ENCODE measurements at places on chromosomes 13 and 19.

GRCh38 chr13:23889615-23890607 lies 711 bp upstream of the MIPEP start:
- peak; percentile 58 for DNase-seq

DNA sequence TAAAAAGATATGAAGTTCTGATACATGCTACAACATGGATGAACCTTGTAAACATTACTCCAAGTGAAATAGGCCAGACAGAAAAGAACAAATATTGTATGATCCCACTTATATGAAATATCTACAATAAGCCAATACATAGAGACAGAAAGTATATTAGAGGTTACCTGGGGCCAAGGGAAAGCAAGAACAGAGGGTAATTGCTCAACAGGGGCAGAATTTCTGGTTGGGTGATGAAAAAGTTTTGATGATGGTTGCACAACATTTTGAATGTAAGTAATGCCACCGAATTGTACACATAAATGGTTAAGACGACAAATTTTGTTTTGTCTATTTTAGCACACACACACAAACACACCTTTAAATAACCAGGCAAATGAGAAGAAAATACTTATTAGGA lies 268.4 kb downstream of the FOXO1 start:
- no peak for DNase-seq

DNA sequence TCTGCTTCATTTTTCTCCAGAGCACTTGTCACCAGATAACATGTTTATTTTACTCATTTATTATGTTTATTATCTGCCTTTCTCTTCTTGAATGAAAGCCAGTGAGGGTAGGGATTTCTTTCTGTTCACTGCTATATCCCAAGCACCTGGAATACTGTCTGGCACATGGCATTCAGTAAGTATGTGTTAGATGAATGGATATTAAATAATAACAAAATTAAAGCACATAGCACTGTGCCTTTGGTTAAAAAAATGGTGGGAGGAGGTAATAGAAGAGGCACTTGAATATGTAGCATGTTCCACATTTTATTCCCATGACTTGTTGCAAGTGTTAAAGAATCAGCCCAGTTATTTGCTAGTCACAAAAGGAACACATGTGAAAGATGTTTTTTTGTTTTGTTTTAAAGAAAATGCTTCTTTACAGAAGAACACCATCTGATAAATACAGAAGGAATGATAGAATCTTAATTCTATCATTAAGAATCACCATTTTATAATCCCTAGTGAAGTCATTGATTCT lies 151.0 kb downstream of the DLEU7 start:
- DNase-seq: no peak

- peak; percentile 60 for DNase-seq
These were observed 36.8 kb downstream of the NFIX start for GRCh38 chr19:13031917-13032623.

- DNase-seq: peak; percentile 72
These were observed 964 bp downstream of the PCDH17 start for GRCh38 chr13:57632276-57633140.

- DNase-seq: no peak
These were observed 3.7 kb downstream of the TMED1 start for GRCh38 chr19:10831987-10832938.

GRCh38 chr13:33017323-33017929 lies 1.2 kb downstream of the KL start:
- DNase-seq: peak; percentile 52

GRCh38 chr13:67075239-67075638 lies 154.9 kb downstream of the PCDH9 start:
- DNase-seq: no peak

GRCh38 chr19:16385821-16386220 lies 61.2 kb downstream of the KLF2 start:
- DNase-seq: no peak

DNA sequence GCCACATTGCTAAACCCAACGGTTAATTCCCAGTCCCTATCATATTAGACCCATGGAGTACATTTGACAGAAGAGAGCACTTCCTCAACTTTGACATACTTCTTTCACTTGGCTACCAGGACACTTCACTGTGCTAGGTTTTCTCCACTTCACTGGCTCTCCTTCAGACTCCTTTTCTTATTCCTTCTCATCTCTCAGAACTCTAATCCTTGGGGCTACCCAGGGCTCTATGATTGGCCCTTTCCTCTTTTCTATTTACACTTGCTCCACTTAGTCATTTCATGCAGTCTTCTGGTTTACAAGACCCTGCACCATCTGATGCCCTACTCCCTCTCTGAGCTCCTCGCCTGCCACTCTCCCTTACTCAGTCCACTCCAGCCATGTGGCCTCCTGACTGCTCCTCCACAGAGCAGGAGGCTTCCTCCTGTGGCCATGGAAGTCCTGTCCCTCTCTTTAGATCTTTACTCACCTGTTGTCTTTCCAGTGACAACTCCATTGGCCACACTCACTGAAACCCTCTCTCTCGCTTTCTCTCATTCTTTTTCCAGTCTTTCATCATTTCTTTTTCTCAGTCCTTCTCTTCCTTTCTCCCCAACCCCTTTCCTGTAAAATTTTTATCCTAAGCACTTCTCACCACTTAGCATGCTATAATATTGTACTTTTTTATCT lies 90.4 kb downstream of the TBC1D4 start:
- DNase-seq: no peak

DNA sequence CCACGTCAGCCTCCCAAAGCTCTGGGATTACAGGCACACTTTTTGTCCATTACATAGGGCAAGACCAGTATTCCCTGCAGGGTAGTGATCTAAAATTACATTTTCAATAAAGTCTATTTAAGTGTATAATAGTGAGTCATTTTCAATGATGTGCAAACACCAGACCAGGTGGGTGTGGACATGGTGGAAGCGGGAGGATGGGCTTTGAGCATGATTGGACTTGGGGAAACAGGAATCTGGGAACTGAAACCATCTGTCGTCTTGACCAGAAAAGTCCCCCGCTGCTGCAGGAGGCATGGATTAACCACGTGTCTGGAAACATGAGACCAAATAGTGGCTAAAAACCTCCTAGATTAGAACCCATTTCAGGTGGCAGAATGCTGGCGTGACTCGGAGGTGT lies 4.9 kb downstream of the FXYD3 start:
- no peak for DNase-seq

DNA sequence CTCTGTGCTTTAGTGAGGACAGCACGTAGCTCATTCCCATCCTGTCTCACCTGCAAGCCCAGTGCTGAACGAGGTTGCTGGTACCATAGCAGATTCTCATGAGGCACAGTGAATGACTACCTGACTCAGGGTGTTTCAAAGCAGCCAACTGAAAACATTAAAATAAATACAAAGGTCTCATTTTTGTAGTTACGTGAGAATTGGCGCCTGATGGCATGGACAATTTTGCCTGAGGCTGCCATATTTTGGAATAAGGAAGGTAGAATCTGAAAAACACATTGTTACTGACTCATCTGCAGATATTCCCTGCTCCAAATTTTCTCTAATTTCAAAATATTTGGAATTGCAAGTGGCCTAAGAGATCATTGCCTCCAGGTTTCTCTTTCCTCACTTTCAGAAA lies 429.7 kb downstream of the FGF14 start:
- DNase-seq: no peak

GRCh38 chr19:38250821-38251563 lies 5.2 kb downstream of the PPP1R14A start:
- peak; percentile 46 for DNase-seq

- DNase-seq: peak; percentile 58
These were observed 299.0 kb downstream of the KLF12 start for GRCh38 chr13:73835138-73835721.

- no peak for DNase-seq
These were observed 101.8 kb upstream of the DIAPH3 start for GRCh38 chr13:60265566-60265965.

DNA sequence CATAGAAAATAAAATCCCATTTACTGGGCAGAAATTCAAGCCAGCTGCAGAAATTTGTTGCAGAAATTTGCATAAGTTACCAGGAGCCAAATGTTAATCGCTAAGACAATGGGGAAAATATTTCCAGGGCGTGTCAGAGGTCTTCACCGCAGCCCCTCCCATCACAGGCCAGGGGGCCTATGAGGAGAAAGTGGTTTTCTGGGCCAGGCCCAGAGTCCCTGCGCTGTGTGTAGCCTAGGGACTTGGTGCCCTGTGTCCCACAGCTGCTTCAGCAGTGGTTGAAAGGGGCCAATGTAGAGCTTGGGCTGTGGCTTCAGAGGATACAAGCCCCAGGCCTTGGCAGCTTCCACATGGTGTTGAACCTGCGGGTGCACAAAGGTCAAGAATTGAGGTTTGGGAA lies 278.9 kb upstream of the PCDH9 start:
- DNase-seq: no peak

DNA sequence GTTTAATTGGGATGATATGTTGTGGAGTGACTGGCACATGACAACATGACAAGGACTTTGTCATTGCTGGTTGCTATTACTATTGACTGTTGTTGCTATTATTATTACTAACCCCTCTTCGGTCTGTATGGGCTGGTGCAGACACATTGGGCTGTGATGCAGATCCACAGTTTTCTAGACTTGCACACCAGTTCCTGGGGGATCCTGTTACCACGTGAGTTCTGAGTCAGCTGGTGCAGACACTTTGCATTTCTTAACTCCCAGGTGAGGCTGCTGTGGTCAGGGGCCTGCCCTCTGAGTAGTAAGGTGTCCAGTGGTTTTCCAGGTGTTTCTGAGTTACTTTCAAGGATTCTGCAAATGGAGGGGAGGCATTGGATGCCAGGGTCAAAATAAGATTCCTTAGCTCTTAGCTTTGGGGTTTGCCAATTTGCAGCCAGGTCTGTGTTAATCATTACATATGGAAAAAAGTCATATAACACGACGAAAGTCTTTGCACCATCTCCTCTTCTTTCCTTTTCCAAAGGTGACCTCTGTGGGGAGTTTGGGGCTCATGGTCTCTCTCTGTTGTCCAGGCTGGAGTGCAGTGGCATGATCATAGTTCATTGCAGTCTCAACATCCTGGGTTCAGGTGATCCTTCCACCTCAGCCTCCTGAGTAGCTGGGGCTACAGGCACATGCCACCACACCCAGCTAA lies 19.3 kb downstream of the BICRA start:
- DNase-seq: no peak

GRCh38 chr19:44725684-44726083 lies 22.8 kb upstream of the BCL3 start:
- DNase-seq: no peak

GRCh38 chr19:8392017-8392591 lies 1.9 kb downstream of the RAB11B start:
- DNase-seq: no peak

- DNase-seq: peak; percentile 67
These were observed 12.0 kb upstream of the NANOS3 start for GRCh38 chr19:13864667-13865570.

- DNase-seq: no peak
These were observed 31.4 kb downstream of the PHF11 start for GRCh38 chr13:49527123-49527522.

DNA sequence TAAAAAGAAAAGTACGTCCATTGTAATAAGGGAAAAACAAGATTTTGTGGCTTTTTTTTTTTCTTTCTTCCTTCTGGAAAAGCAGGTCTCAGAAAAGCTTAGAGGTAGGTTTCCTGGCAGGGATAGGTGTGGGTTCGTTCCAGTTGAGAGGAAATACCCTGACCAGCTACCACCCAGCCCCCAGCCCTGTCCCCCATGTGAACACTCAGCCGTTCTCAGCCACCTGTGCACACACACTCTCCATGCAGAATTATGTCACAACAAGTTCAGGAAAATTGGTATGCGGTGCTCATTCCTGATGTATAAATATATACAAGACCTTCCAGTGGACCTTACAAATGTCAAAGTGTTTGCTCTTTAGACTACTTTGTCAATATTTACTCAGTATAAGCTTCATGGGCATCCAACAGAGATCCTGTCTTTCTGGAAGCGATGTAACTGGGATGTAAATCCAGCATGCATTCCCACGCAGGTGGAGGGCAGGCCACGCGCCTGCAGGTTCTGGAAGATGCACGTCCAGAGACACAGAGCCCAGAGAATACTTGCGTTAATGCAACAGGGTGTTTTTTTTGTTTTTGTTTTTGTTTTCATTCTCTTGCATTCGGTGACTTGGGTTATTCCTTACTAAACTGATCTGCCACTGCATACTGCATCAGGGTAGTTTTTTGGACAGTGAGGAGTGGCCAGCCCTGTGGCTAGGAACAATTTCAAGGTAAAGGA lies 68.8 kb downstream of the TSHZ3 start:
- no peak for DNase-seq

- peak; percentile 55 for DNase-seq
These were observed 1.1 kb downstream of the ARGLU1 start for GRCh38 chr13:106566641-106567473.

- no peak for DNase-seq
These were observed 205.6 kb upstream of the SOX1 start for GRCh38 chr13:111861319-111861718.

DNA sequence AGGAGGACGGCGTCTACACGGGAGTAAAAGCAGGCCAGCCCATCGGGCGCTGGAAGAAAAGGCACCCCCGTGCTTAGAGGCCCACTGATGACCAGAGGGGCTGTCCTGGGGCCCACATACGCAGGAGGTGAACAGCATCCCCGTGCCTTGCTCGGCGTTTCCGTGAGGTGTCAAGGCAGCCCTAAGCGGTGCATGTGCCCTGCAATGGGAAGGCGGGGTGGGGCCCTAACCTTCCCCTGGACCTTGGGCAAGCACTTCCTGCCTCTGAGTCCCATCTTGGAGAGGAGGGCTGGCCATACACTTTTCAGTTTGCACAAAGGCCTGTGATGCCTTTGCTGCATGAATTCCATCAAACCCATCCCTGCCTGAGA lies 47.8 kb upstream of the ATP11A start:
- no peak for DNase-seq

Measured in brain (organoid and tissue), 16 donors.